Uterine smooth muscle cell (primary cell): ENCODE measurements at places on chromosomes 4 and X. TPM values are rescaled to one million over a fixed set of nuclear protein-coding genes. Genes with fewer than 3 reads are reported as not detected.

The DOK7 gene
- under 0.01 TPM in 1 of 2 replicates, not detected in the other for total RNA-seq

The SLC16A2 gene
- total RNA-seq: 5.9 and 14.4 TPM in 2 replicates

The MPP1 gene
- 15.2 and 18.8 TPM in 2 replicates for total RNA-seq

The MSX1 gene
- 18.1 and 26.1 TPM in 2 replicates for total RNA-seq

The DCLK2 gene
- total RNA-seq: 10.3 and 14.1 TPM in 2 replicates

The GAGE13 gene
- not detected in 2 replicates for total RNA-seq

The DRD5 gene
- total RNA-seq: not detected in 2 replicates

The ARMCX2 gene
- 73.7 and 155 TPM in 2 replicates for total RNA-seq

The PF4V1 gene
- total RNA-seq: 0.33 and 0.87 TPM in 2 replicates

The CDX4 gene
- not detected in 2 replicates for total RNA-seq

The ATG4A gene
- total RNA-seq: 11.1 TPM in 2 replicates

The ACE2 gene
- not detected in 2 replicates for total RNA-seq

The TBC1D9 gene
- 43.1 and 50.1 TPM in 2 replicates for total RNA-seq

The PAGE5 gene
- total RNA-seq: not detected in 2 replicates

The GPR173 gene
- total RNA-seq: 2.5 and 3.1 TPM in 2 replicates

The EXOC1L gene
- not detected in 2 replicates for total RNA-seq

The PGK1 gene
- total RNA-seq: 369 and 371 TPM in 2 replicates

The NEUROG2 gene
- total RNA-seq: not detected in 2 replicates

The TKTL1 gene
- not detected in 2 replicates for total RNA-seq

The F8 gene
- total RNA-seq: 2.1 TPM in 2 replicates

The EPHA5 gene
- 1.7 and 2.9 TPM in 2 replicates for total RNA-seq

The EVC gene
- total RNA-seq: 37.2 and 59.4 TPM in 2 replicates
